GM19239 (cell line): ENCODE measurements at places on chromosomes 6 and 20.
A peak's percentile ranks its signal among the peaks of the same experiment; 100 is the strongest.

- no peak for DNase-seq
These were observed 35.0 kb downstream of the SERPINB1 start for GRCh38 chr6:2806644-2807043.

GRCh38 chr6:5174244-5174643 lies 86.5 kb downstream of the LYRM4 start:
- peak; percentile 52 for DNase-seq

GRCh38 chr6:10431423-10432164 lies 16.7 kb upstream of the TFAP2A start:
- no peak for DNase-seq

GRCh38 chr20:40991181-40991889 lies 37.3 kb upstream of the TOP1 start:
- DNase-seq: peak; percentile 72

DNA sequence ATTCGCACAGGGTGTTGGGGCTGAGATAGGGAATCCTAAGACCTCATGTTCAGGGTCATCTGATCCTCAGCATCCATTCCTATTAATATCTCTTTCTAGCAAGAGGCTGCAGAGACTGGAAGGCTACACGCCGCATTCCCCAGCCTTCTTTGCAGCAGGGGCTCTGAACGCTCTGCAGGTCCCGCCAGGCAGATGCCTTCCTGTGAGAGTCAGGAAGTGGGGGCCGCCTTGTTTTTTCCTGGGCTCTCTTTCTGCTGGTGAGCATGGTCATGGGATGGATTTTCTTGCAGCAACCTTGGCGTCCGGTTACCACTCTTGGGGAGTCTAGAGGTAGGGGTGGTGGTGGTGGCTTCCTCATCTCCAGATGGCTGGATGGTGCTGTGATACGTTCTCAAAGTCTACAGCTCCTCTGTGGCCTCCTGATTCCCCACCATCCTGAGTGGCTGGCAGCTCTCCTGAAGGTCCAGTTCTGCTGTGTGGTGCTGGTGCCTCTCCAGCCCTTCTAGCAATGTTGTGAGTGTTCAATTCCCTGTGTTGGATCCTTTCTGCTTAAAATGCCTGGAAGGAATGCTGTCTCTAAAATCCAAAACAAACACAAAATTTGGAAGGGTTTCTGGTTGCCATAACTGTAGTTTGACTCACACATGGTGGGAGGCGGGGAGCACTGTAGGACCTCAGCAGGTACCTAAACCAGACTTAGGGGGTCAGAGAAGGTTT lies 111.9 kb downstream of the CEBPB start:
- DNase-seq: no peak

DNA sequence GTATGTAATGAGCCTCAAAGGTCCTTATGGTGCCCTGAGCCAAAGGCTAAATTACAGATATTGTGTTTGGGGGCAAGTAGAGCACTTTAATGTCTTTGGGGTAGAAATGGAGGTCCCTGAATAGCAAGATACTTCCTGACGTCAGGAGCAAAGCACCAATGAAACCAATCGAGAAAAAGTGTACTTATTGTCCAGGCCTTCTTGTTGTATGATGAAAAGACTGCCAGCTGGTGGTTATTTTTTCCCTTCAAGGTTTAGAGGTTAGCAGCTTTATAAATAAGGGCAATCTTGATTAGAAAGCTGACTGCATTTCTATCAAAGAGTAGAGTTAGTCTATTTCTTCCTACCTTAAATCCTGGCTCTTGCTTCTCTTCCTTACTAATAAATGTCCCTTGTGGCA lies 76.1 kb upstream of the HSF2 start:
- no peak for DNase-seq

GRCh38 chr20:52524861-52525260 lies 333.3 kb upstream of the ZFP64 start:
- DNase-seq: no peak

- no peak for DNase-seq
These were observed 9.4 kb downstream of the HSF2 start for GRCh38 chr6:122408702-122409458.

DNA sequence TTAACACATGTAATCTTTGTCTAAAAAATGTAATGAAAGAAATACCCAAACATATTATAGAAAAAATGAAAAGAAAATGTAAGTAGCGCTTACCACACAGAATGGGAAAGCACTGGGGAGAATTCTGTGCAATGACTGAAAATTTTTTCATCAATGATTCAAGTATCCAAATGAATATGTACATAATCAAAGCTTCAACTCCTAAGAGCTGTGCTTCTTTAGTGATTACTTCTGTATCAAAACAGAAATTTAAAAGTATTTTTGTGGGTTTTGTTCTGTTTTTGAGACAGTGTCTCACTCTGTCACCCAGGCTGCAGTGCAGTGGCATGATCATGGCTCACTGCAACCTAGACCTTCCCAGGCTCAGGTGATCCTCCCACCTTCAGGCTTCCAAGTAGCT lies 13.7 kb downstream of the LMBRD1 start:
- DNase-seq: no peak

DNA sequence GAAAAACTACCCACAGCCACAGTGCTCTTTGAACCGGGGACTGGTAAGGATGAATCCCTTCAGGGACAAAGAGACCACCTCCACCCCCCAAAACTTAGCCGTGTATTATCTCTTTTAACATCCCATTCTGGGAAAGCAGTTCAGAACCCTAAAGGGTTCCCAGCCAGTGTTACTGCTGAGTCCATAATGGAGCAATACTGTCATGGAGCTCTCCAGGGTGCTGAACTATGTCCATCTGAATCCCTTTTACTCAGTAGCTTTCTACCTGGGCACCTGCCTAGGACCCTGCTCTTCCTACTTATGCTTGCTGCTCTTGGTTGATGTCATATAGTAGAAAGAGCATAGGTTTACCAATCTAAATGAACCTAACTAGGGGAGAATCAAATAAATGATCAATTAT lies 22.3 kb upstream of the SAYSD1 start:
- no peak for DNase-seq

DNA sequence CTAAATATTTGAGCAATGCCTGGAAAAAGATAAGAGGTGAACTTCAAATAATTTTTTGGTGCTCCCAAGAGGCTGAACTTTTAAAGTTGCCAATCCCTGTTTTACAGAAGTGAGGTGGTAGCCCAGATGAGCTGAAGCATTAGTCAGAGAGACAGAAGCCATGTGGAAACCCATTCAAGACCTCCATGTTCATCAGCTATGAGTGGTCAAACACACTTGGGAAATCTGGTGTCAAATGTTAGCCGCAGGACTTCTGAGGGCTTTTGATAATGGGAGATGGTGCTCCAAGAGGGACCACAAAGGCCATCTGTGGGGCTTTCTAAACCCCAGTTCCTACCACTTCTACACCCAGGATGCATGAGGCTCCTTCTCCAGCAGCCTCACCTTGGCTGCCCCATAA lies 77.5 kb upstream of the MRPS10 start:
- DNase-seq: no peak

DNA sequence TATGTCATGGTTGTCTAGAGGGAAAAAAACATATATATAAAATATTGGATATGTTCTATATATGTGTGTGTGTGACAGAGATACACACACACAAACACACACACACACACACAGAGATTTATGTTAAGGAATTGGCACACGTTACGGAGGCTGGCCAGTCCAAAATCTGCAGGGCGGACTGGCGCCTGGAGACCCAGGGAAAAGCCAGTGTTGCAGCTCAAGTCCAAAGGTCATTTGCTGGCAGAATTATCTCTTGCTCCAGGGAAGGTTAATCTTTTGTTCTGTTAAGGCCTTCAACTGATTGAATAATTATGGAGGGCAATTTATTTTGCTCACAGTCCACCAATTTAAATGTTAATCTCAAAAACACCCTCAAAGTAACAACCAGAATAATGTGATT lies 37.5 kb upstream of the PDE7B start:
- DNase-seq: no peak

GRCh38 chr20:48298851-48299484 lies 513.7 kb upstream of the SULF2 start:
- DNase-seq: no peak

GRCh38 chr20:9401371-9401770 lies 113.0 kb upstream of the LAMP5 start:
- no peak for DNase-seq

DNA sequence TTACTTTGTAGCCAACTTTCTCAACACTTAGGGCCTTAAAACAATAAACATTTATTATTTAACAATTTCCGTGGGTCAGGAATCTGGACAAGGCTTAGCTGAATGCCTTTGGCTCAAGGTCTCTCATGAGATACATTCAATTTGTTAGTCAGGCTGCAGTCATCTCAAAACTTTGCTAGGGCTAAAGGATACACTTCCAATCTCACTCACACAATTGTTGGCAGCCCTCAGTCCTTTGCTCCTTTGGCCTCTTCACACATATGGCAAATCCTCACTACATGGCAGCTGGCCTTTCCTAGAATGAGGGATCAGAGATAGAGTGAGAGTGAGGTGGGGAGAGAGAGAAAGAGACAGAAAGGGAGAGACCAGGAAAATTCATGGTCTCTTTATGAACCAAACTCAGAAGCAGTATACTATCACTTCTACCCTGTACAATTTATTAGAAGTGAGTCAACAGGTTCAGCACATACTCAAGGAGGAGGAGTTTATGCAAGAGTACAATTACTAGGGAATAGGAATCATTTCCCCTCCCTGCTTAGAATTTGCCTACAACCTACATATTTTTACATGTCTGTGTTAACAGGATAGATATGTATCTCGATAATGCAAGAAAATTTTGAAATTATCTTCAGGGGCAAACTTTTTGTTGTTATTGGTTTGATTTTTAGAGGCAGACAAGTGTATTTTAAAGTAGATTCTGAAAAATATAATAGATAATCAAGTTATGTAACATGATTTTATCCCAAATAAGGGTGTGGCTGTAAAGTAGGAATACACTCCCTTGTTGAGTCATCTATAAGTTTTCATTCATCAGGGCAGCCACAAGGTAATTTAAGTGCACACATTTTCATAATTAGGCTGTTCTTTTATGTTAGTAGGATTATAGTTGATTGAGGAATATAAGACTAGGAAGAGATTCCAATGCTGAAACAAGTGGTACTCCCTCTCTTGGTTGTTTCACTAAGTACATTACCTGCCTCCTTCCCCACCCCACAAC lies 85.9 kb upstream of the HMGCLL1 start:
- DNase-seq: no peak

DNA sequence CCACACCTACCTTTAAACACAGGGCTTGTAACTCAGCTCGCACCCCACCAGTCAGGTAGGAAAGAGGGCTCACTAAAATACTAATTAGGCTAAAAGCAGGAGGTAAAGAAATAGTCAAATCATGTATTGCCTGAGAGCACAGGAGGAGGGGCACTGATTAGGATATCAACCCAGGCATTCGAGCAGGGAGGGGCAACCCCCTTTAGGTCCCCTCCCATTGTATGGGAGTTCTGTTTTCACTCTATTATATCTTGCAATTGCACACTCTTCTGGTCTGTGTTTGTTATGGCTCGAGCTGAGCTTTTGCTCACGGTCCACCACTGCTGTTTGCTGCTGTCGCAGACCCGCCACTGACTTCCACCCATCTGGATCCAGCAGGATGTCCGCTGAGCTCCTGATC lies 657.2 kb downstream of the PRIM2 start:
- DNase-seq: no peak

- no peak for DNase-seq
These were observed 1.1 kb downstream of the SLX4IP start for GRCh38 chr20:10436053-10436699.

DNA sequence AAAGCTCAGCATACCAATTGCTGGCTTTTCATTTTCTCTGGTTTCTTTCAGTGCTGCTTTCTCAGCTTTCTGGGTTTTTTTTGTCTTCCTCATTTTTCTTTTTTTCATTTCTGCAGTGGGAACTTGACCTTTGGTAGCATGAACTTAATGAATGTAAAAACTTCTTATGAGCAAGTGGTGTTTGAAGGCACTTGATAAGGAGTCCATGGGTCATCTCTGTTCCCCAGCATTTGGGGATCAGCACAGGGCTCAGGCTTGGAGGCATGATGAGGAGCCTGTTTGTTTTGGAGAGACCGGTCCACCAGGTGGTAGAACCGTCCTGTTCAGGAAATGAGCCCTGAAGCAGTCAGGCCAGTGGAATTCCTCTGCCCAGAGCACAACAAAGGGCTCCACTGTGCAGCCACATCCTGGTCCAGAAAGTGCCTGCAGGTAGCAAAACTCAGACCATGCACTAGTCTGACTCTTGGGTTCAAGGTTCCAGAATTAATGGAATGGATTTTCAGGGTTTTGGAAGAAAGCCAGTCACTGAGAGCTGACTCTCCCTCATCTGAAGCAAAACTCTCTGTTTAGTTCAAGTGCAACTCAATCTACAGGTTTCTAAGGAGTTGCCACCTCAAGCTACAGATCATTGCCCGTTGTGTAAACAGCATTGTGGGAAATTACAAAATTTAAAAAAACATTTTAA lies 52.3 kb upstream of the ADGRF1 start:
- DNase-seq: no peak

DNA sequence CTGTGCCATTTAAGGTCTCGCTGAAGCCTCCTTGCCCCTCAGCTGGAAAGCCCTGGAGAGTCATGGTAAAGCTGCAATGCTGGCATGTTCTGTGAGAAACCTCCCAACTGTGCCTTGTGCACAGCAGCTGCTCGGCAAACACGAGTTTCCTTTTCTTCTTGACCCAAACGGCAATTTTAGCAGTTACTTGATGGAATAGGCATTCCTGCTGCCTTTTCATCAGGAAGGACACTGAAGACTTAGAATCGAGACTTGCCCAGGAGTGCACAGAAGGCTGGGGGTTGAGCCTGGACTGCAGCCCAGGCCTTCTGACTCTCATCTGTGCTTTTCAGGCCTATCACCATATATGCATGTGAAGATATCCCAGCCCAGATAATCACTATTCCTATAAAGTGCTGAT lies 28.7 kb upstream of the CLDN20 start:
- DNase-seq: no peak

DNA sequence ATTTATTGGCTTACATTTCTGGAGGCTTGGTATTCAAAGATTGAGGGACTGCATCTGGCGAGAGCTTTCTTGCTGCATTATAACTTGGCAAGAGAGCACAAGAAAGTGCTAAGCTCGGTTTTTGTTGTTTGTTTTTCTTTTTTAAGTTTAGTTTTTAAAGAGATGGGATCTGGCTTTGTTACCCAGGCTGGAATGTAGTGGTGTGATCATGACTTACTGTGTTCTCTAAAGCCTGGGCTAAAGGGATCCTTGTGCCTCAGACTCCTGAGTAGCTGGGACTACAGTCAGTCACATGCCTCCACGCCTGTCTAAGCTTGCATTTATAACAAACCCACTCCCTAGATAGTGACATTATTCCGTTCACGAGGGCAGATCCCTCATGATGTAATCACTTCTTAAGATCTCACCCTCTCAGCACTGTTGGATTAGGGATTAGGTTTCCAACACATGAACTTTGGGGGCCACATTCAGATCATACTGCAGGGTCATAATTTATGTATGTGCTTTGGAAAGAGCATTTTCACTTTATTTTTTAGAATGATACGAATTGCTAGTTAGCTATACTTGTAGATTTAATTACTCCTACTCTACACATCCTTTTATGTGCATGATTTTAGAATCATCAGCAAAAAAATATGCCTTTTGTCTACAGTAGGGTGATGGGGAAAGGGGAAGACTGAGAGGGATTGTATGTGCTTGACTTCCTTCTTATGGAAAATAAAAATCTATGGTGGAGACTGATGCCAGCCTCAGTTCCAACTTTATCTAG lies 167.8 kb downstream of the JARID2 start:
- no peak for DNase-seq
